ENCODE measurements at places on chromosomes 12 and 14.

- DNase-seq, result no peak
Measured at GRCh38 chr12:54569995-54570528, 18.4 kb downstream of the PPP1R1A start.

DNA sequence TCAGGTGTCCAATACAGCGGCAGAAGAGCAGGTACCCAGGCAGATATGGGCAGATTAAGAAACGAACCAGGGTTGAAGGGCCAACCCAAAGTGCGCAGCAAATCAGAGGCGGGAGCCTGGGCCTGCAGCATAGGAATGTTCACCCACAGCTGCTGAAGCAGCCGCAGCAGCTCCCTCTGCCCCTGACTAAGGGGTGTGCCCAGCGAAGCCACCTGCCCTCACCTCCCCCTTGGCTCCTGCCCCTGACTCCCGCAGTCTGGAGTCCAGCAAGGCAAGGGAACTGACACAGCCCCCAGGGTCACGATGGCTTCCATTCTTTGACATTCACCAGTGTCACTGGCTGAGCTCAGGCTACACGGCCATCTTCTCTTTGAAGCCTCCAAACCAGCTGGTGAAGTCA lies 27.3 kb upstream of the ZFP36L1 start:
- no peak for DNase-seq

DNA sequence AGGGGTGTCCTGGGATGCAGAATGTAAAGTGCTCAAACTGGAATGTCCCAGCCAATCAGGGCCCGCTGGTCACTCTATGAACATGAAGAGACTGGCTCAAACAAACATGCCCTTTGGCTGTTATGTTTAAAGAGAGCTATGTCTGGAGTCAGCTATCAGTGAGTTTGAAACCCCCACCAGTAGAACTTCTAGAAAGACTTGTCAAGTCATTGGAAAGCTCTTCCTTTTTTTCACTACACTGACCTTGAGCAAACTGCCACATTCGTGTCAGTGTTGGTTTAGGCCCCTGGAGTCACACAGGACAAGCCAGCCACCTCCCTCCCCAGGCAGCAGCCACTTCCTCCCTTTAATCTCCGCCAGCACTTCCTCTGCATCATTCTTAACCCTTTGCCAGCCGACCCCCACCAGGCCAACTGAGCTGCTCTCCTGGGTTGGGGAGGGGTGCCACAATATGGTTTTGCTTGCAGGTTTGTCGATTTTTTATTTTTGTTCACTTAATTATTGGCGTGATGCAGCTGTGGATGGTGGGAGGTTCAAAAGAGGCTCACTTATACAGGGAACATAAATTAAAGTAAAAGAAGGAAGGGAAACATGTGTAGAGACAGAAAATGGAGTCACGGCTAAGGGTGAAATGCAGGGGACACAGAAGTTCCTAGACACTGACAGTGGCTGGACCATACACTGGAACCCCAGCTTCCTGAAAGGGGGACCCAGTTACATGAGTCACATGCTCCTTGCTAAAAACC lies 25.3 kb downstream of the CMKLR1 start:
- DNase-seq, result no peak

- DNase-seq, result no peak
Measured at GRCh38 chr12:32989705-32990104, 93.1 kb upstream of the PKP2 start.

DNA sequence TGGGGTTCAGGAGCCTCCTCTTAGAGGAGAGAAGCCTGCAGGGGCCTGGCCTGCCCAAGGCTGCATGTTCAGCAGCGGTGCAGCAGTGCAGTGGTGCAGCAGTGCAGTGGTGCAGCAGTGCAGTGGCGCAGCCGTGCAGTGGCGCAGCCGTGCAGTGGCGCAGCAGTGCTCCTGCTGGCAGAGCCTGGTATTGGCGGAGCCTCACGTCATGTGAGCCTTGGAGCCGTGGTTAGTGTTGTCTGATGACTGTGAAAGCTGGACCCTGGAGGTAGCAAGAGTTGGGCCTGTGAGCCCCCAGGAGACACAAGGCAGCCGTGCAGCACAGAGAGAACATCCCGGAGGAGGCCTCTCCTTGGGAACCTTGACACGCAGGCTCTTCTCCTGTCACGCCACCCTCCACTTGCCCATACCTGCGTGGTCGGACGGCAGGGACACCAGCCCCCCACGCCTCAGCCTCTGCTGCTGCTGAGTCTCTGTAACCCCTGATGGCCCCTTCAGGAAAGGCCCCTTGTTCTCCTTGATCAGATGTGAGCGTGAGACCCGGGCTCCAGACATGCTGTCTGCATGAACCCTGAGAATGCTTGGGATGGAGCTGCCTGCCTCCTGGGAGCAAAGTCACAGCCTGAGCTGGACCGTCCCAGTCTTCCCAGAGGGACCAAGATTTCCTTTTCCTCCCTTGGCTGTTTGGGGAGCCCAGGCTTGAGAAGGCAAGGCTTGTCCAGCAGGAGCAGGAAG lies 193.7 kb downstream of the KIF26A start:
- no peak for DNase-seq

All from ovary (tissue), 10 donors.